Metanephros (tissue), 2 donors: ENCODE measurements at places on chromosomes 13 and 19. TPM values are rescaled to one million over a fixed set of nuclear protein-coding genes. Genes with fewer than 3 reads are reported as not detected.

SIGLECL1 gene
- not detected for total RNA-seq

LILRB5 gene
- total RNA-seq, result 4.0 TPM

ZNF701 gene
- 23.2 TPM for total RNA-seq

KIR3DL2 gene
- total RNA-seq, result not detected
